CD8-positive, alpha-beta memory T cell (primary cell): ENCODE measurements at places on chromosomes 1 and 21. TPM values are rescaled to one million over a fixed set of nuclear protein-coding genes. Genes with fewer than 3 reads are reported as not detected.

- no peaks in the 10 kb centered on the region for H3K27me3 ChIP-seq
- H3K36me3 ChIP-seq = no peaks in the 10 kb centered on the region
- no peak overlapping the region for H3K27ac ChIP-seq
These were observed 21.4 kb downstream of the CLIC6 start for GRCh38 chr21:34690041-34690792.

DNA sequence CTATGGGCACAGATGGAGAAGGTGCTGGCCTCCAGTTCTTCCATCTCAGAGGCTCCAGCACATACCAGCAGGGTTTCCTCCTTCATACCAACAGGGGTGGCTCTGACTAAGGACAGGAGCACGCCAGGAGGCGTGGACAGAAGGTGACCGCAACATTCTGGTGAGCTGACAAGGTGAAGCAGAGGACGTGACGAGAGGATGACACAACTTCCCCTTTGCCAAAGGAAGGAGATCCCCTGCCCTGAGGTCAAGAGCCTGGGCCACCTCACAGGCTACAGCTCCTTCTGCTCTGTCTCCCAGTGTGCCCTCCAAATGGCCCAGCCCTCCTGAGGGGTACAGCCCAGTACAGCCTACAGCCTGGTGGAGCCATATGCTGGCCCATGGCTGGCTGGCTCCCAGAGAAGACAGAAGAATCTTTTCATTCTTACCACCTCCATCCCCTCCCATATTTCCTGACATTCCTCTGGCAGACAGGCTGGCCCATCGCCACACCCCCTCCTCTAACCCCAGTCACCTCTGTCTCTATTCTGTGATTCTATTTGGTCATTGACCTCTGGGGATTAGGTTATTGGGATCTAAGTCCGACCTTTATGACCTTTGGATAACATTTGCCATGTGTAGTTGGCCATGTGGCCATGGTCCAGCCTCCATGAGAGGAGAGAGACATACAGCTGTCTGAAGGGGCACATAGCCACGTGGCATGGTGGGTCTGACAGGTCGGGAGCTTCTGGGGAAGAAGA lies 5.1 kb upstream of the LAMB3 start:
- H3K4me3 ChIP-seq = no peak overlapping the region
- no peaks in the 10 kb centered on the region for H3K36me3 ChIP-seq
- H3K4me1 ChIP-seq = peaks cover 4% of the 10 kb centered on the region
- DNase-seq = no peak

DNA sequence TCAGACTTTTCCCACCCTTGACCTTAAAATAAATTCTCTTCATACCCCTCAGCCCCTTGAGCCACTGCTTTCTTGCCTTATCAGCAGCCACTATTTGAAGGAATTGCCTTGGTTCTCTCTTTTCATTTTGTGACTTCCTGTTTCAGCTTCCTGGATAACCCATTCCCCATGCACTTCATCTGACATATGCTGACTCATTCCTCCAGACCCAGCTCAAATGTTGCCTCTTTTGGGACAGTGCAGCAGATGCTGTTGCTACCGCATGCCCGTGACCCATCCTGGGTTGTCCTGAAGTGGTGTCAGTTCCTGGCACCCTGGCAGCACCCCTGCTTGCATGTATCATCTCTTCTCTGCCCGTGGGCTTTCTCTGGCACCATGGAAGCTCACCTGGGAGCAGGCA lies 496.1 kb downstream of the PTPRU start:
- H3K27me3 ChIP-seq = no peaks in the 10 kb centered on the region
- DNase-seq = no peak
- no peak overlapping the region for H3K27ac ChIP-seq
- H3K4me3 ChIP-seq = no peak overlapping the region
- no peaks in the 10 kb centered on the region for H3K4me1 ChIP-seq
- no peaks in the 10 kb centered on the region for H3K36me3 ChIP-seq

GRCh38 chr1:91650764-91651163 lies 150.1 kb downstream of the CDC7 start:
- H3K4me3 ChIP-seq = no peak overlapping the region
- H3K27ac ChIP-seq = no peak overlapping the region
- H3K27me3 ChIP-seq = no peaks in the 10 kb centered on the region
- peaks cover 16% of the 10 kb centered on the region for H3K4me1 ChIP-seq
- no peaks in the 10 kb centered on the region for H3K36me3 ChIP-seq

DNA sequence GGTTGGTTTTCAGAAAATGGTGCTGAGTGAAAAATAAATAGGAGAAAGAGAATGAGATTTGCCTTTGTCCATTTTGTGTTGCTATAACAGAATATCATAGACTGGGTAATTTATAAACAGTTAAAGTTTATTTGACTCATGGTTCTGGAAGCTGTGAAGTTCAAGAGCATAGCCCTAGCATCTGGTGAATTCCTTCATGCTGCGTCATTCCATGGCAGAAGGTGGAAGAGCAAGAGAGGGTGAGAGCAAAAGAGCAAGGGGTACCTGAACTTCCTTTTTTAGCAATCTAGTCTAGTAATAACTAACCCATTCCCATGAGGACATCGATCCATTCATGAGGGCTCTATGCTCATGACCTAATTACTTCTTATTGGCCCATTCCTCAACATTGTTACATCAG lies 209.1 kb upstream of the ZP4 start:
- no peaks in the 10 kb centered on the region for H3K27me3 ChIP-seq
- no peaks in the 10 kb centered on the region for H3K36me3 ChIP-seq
- no peak overlapping the region for H3K27ac ChIP-seq
- no peak for DNase-seq
- H3K4me3 ChIP-seq = no peak overlapping the region

DNA sequence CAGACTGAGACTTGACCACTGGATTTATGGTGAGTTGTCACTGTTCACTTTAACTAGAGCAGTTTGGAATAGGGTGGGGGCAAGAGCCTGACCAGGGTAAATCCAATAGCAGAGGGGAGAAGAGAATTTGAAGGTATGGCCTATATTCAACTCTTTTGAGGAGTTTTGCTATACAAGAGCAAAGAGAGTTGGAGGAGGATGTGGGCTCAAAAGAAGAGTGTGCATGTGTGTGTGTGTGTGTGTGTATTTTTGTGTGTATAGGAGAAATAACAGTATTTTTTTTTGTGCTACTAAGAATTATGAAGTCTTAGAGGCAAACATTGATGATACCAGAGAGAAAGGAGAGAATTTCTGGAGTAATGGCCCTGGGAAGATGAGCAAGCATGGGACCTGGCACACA lies 164.8 kb upstream of the JUN start:
- H3K4me1 ChIP-seq = peaks cover 33% of the 10 kb centered on the region
- no peak for DNase-seq
- no peak overlapping the region for H3K4me3 ChIP-seq

TCHHL1 gene
- not detected for total RNA-seq

COL24A1 gene
- not detected for total RNA-seq

TAS1R1 gene
- not detected for total RNA-seq

OR2L13 gene
- total RNA-seq = not detected
